ENCODE measurements at places on chromosomes 3 and 15.

DNA sequence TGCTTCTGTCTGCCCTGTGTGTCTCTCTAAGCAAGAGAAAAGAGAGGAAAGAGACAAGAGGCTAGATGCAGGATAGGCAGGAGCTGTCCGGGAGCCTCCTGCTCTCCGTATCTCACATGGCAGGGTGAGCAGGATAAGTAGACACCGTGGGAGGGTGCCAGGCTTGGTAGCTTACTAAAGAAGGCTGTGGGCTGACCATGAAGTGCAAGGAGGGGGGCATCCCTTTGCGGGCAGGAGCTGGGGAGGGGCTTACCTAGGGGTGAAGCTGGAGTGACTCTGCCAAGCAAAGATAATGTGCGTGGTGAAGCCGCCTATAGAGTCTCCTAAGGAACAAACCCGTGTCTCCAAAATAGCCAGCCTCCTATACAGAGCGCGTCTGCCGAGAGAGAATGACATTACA lies 33.7 kb upstream of the TMC3 start:
- no peak for DNase-seq

- no peak for DNase-seq
These were observed 30.8 kb downstream of the CCDC80 start for GRCh38 chr3:112610121-112610520.

- DNase-seq = no peak
These were observed 299.9 kb downstream of the MECOM start for GRCh38 chr3:169363318-169364265.

DNA sequence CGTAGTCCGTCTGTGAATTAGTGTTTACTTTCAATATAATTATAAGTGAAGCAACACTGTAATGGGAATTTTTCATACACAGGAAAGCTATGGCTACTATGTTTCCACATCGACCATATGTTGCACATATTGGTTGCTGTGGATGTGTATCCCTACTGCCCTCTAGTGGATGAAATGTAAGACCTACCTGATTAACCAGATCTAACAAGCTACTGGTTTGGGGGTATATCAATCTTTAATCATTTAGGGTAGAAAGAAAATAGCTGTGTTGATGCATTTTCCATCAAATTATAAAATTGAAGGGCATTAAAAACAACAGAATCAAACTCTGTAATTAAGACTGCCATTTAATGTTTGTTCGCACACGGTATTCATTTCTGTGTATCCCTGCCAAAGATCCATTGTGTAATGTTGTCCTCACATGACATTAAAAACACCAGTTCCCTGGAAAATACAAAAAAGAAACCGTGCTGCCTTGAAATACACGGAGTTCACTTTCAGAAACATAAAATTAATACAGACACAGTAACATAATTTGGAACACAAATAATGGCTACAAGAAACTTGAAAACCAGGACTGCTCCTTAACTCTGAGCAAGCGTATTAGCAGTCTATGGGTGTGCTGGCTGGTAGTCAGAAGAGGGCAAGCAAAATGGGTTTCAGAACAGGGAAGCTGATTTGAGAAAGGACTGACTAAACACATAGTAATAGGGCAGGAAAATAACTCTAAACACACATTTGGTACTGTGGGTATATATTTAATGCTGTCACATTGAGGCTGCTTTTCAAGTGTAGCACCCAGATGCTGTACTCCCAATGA lies 125.1 kb downstream of the TIGIT start:
- no peak for DNase-seq

- DNase-seq = no peak
These were observed 5.0 kb downstream of the BCL2A1 start for GRCh38 chr15:79965846-79966630.

DNA sequence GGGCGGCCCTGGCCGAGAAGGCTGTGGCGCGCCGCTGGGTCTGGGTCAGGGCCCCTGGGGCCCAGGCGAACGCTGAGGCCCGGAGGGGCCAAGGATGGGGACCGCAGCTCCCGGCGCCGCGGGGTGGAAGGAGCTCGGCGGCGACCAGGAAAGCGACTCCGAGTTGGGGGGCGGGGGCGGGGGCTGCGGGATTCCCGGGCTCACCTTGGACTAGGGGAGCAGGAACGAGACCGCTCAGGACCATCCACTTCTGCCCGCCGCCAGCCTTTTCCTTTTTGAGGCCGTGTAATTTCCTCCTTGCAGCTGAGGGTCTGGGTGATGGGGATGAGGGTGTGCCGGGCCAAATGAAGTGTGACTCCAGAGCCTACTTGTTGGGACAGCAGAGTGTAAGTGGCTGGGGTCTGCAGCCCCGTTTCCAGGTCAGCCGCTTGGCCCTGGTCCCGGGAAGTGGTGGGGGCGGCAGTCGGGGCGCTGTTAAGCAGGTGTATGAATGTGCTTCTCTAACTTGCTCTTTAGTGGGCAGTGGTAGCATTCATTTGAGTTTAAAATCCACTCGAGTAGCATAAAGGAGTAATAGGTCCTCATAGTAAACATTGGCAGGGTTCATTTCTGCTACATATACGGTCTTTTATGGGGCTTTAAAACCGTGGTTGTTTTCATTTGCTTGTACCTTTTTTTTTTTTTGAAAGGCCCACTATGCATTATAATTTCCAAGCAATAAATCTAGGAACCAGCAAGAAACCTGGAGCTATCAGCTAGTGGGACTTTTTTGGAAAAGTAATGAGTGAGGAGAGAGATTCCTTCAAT lies 717 bp downstream of the PXK start:
- DNase-seq = peak; percentile 3

GRCh38 chr3:108182339-108182738 lies 39.9 kb downstream of the IFT57 start:
- no peak for DNase-seq

DNA sequence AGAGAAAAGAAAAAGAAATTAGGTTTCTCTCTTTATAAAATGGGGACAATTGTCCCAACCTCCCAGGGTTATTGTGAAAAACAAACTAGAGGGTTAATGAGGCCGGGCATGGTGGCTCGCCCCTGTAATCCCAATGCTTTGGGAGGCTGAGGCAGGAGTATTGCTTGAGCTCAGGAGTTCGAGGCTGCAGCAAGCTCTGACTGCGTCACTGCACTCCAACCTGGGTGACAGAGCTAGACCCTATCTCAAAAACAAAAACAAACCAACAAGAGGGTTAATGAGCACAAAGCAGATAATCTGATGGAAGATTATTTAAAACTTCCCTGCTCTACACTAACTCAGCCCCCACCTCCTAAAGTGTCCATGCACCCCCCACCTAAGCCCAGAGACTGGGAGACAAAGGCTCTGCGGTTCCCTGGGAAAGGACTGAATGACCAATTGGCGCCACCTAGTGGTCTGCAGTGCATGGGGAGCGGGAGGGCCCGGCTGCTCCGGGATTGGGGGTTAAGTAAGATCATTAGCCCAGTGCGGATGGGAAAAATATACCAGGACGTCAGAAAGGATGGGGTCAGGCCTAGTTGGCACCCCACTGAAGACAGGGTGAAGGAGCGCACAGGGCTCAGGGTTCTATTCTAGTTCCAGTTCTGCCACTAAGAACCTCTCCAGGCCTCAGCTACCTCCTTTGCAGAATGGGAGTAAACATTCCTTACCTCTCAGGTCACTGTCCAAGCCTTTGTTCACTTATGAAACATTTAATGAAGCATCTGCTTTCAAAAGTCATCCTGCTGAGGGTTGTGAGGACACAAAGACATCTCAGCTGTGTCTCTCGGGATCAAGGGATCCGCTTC lies 15.6 kb downstream of the PIF1 start:
- DNase-seq = peak; percentile 69

- no peak for DNase-seq
These were observed 404.2 kb upstream of the IL12A start for GRCh38 chr3:159584421-159584820.

- no peak for DNase-seq
These were observed 238.2 kb downstream of the TUSC7 start for GRCh38 chr3:116947809-116948208.

GRCh38 chr3:123491966-123492587 lies 43.2 kb upstream of the ADCY5 start:
- DNase-seq = no peak

DNA sequence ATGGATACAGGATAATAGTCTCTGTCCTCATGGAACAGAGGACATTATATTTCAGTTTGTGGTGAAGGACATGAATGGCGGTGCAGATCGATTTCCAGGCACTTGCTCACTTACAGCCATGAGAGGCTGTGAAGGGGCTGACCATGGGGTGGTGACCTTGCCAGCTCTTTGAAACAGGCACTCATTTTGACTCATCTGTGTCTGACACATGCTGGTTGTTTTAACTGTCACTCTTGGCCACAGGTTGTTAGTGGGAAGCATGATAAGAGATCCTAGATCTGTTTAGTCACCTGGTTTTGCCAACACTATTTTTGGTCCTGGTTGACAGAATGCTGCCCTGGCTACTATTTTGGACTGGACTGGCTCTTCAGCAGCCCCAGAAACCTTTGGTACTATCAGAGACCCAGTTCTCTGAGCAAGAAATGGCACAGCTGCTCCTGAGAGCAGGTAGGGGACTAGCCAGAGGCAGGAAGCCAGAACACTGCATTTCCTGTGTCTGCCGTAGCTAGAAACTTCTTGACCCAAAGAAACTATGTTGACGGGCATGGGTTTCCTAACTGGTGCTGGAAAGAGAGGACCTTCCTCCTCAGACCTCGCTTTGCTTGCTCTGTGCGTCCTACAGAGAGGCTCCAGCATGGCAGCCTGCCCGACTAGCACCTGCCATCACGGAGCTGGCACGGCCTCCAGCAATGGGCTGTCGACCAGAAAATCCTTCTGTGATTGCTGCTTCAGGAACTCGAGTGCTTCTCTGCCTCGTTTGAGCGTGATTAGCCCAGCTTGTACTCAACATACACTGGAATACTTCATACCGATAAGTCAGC lies 6.3 kb downstream of the PXYLP1 start:
- DNase-seq = no peak

DNA sequence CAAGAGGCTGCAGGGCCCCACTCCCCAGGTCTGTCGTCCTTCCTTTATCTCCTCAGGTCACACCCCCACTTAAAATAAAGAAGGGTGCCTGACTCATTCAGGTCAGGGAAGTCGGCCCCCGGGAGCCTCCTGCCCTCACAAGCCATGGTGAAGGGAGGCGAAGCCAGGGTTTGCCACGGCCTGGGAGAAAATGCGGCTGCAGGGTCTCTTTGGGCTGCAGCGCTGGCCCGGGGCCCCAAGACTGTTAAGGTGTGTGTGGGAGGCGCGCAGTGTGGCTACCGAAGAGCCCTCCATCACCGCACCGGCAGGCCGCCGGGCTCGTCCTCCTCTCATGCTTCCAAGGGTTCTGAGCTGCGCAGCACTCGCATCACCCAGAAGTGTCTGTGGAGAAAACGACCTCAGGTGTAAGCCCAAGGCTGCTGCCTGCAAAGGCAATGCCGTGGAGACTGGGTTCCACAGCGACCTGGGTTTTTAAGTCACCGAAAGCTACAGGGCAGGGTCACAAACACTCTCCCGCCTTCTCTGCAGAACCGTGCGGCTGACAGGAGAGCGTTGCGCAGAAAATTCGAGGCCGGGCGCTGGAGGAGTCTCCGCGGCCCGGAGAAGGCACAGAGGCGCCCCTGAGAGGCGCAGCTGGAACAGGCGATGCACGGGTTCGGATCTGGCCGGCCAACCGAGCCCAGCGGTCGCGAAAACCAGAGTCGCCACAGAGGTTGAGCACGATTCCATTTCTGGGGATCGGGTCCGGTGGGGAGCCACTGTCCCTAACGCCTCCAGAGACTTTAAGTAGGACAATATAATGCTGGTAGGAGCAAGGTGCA lies 8.7 kb downstream of the FOXL2 start:
- DNase-seq = no peak

GRCh38 chr3:188349933-188350332 lies 196.0 kb downstream of the LPP start:
- DNase-seq = no peak

GRCh38 chr3:124964387-124964786 lies 29.8 kb upstream of the MUC13 start:
- no peak for DNase-seq

GRCh38 chr3:32758375-32758753 lies 59.4 kb upstream of the TRIM71 start:
- DNase-seq = no peak

DNA sequence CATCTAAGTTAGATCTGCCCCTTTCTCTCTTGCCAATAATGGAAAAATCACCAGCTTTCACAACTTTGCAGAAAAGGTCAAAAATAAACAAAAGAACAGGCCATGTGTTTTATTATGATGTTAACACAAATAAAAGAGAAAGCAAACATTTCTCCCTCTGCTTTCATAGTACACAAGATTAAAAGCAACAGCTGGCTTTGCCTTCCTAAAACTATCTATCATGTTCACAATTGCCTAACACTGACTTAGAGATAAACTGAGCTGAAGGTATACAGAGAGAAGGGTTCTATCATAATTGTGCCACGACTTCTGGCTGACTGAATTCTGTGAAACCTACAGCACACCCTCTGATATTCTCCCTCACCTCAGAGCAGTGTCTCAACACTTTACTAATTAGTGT lies 29.4 kb downstream of the AADAC start:
- no peak for DNase-seq

DNA sequence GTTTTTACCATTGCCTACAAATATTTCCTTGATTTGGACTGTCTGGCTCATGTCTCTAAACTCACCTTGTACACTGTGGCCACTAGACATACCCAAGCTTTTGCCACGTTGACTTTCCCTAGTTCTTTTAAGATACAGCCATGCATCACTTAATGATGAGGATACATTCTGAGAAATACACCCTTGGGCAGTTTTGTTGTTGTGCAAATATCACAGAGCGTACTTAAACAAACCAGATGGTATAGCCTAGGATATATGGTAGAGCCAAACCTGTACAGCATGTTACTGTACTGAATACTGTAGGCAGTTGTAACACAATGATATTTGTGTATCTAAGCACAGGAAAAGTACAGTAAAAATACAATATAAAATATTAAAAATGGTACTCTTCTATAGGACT lies 5.5 kb downstream of the ARHGEF26 start:
- DNase-seq = no peak

DNA sequence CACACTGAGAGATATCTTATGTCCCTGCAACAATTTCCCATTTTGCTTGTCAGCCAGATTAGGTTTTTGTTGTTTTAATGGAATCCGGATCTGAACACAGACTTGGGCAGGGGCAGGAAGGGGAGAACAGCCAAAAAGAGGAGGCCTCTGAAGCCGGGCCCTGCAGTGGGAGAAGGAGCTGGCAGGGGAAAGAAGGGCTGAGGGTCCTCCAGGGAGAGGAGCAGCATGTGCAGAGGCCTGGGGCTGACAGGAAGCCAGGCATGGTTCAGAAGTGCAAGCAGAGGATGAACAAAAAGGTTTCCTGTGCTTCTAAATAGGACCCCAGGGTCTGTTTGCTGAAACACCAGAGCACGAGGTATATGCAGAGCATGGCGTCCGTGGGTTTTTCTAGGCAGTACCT lies 49.1 kb upstream of the POMGNT2 start:
- DNase-seq = no peak

GRCh38 chr3:53939086-53939582 lies 47.5 kb upstream of the SELENOK start:
- DNase-seq = no peak

Measured in activated T-cell treated with anti-CD3 and anti-CD28 coated beads for 1 hour (primary cell).